ENCODE measurements at places on chromosomes 12 and 14.

- DNase-seq: peak; percentile 28
Measured at GRCh38 chr14:24297190-24297964, 2.2 kb downstream of the DHRS1 start.

- peak; percentile 54 for DNase-seq
Measured at GRCh38 chr14:92135269-92135668, 13.5 kb downstream of the CPSF2 start.

- DNase-seq: peak; percentile 69
Measured at GRCh38 chr14:91977884-91978283, 30.4 kb upstream of the FBLN5 start.

GRCh38 chr14:32820181-32820580 is 118.5 kb upstream of the NPAS3 start:
- no peak for DNase-seq

DNA sequence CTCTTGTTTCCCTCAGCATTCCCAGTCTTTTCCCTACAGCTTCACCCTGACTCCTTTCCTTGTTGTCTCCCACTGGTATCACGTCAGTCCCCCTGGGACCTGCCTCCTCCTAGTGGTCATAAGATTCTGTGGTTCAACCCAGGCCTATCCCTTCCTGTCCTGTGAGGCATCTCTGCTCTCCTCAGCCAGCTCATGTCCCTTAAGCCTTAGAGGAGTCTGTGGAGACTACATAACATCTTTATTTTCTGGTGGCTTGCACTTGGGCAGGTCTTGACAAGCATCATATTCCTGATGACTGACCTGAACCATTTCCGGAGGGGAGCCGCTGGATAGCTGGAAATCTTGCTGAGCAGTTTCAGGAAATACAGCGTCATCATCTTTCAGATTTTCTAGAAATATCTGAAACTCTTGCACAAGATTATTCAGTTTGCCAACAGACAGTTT is 688 bp downstream of the C12orf71 start:
- peak; percentile 12 for DNase-seq

DNA sequence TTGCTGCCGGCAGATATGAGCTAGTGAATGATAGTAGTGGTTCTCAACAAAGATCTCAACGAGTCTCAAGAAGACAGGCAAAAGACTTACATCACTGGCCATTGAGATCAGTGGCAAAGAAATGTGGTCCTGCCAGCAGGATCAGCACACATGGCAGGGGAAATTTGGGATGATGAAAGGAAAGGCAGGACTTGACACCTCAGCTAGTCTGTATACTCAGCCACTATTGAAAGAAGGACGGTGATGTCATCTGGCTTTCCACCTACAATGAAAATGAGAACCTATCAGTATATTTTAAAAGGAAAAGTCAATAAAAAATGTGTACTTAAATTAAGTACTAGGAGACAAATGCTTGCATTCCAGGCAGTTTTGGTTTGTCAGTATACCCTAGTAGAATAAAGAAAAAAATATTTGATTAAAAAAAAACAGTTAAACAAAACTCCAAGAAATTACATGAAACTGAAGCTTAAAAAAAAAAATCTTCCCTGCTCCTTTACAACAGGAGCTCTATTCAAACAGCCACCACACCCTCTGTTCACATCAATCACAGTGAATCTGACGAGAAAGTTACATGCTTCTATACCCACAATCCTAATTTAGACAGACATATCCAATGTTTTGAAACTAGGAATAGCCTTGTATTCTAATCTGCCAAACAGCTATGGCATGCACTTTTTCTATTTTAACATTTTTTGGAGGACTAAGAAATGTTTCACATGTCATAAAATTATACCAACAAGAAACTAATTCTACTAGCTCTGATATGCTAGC is 34.9 kb downstream of the RAD9B start:
- no peak for DNase-seq

- no peak for DNase-seq
Measured at GRCh38 chr14:52848626-52849025, 57.2 kb upstream of the GNPNAT1 start.

DNA sequence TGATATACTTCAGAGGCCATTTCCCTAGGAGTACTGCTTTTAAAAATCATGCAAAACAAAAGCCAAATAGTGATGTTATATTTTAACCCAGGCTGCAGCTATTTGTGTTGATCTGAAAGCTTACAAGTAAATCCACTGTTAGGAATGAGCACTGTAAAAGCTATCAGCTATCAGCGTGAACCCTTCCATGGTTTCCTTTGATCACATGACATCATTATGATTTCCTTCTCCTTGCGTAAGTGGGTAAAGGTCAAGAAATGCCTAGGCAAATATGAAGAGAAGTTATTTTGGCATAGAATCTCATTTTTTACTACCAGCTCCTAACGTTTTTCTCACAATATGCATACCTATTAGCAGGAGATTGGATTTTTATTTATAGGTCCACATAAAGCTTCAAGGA is 48.6 kb upstream of the CATSPERB start:
- no peak for DNase-seq

DNA sequence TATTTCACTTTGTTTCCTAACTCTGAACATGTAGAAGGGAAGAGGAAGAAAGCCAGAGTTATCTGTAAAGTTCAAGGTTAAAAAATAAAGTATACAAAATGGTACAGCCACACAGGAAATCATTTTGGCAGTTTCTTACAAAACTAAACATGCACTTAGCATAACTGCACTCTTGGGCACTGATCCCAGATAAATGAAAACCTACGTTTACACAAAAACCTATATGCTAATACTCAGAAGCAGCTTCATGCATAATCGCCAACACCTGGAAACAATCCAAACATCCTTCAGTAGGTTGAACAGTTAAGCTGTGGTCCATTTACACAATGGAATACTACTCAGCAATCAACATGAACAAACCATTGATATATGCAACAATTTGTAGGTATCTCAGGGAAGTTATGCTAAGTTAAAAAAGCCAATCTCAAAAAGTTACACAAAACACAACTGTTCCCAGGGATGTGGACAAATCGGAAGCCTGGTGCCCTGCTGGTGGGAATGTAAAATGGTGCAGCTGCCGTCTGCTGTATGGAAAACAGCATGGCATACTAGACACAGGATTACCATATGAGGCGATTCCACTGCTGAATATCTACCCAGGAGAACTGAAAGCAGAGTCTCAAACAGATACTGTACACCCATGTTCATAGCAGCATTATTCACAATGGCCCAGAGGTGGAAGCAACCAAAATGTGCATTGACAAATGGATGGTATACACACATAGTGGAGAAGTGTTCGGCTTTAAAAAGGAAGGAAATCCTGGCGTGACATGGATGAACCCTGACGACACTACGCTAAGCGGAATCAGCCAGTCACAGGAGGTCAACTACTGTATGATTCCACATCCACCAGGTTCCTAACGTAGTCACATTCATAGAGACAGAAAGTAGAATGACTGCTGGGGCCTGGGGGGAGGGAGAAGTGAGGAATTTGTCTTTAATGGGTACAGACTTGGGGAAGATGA is 37.7 kb downstream of the NRDE2 start:
- DNase-seq: no peak
